Naive B cell (primary cell): ENCODE measurements at places on chromosomes 2 and 18. TPM values are rescaled to one million over a fixed set of nuclear protein-coding genes. Genes with fewer than 3 reads are reported as not detected.

The SRD5A2 gene
- polyA plus RNA-seq: not detected

The CRACDL gene
- not detected for polyA plus RNA-seq

The TNFRSF11A gene
- not detected for polyA plus RNA-seq

The MAPK4 gene
- polyA plus RNA-seq: not detected

The C18orf54 gene
- 2.0 TPM for polyA plus RNA-seq

The CNDP1 gene
- polyA plus RNA-seq: not detected

The PLGLB1 gene
- 1.5 TPM for polyA plus RNA-seq

The LHCGR gene
- not detected for polyA plus RNA-seq
